ENCODE measurements at places on chromosomes 16 and 17. TPM values are rescaled to one million over a fixed set of nuclear protein-coding genes. Genes with fewer than 3 reads are reported as not detected.

KIF18B gene
- 7.2 TPM for polyA plus RNA-seq

CRISPLD2 gene
- 7.1 TPM for polyA plus RNA-seq

DNA sequence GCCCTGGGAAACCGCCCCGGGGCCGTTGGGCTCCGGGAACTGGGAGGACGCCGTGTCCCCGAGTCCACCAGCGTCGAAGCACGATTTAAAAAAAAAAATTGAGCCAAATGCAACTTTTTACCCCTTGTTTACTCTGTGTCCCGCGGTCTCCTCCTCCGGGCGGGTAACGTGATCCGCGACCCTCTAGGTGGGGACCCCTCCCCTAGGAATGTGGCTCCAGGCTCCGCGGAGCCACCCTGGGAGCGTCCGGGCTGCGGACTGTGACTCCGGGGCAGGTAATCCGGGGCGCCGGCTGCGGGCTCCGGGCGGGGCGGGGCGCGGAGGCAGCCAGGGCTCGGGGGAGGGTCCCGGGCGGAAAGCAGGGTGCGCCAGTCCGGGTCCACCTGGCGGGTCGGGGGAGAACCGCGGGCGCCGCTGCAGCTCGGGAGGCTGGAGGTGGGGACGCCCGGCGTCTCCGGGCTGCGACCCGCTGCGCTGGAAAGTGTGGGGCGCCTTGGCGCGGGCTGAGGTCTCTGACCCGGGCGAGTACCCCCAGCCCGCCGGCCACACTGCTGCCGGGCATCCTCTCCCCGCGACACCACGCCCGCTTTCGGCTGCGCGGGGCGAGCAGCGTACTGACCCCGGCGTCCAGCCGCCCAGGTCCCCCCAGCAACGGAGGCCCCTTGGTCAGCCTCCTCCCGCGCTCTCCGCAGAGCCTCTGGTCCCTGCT, 852 bp upstream of the HELZ start:
- peak; percentile 67 for DNase-seq

- no peak for DNase-seq
These were observed 20.6 kb downstream of the HS3ST3B1 start for GRCh38 chr17:14321476-14321949.

GRCh38 chr17:46194393-46195216, 1.4 kb upstream of the KANSL1 start:
- DNase-seq: peak; percentile 83

DNA sequence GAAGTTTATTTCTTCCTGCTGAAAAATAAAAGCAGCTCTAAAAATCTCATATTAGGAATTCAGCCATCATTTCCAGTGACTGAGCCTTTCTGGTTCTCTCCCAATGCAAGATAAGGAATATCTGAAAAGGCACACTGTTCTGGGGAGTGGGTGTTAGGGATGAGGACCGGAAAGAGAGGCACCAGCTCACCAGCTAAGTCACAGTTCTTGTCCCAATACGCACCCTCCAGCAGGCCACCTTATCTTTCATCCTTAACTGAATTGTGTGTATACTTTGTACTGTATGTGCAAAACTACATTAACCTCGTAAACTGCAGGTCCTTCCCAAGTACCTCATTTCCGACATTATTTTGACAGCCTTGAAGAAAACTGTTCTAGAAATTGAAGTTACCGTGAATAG, 11.0 kb downstream of the AMFR start:
- DNase-seq: no peak

- no peak for DNase-seq
These were observed 478.3 kb upstream of the ZFHX3 start for GRCh38 chr16:73526011-73526804.
